ENCODE measurements at places on chromosomes 6 and 20.

DNA sequence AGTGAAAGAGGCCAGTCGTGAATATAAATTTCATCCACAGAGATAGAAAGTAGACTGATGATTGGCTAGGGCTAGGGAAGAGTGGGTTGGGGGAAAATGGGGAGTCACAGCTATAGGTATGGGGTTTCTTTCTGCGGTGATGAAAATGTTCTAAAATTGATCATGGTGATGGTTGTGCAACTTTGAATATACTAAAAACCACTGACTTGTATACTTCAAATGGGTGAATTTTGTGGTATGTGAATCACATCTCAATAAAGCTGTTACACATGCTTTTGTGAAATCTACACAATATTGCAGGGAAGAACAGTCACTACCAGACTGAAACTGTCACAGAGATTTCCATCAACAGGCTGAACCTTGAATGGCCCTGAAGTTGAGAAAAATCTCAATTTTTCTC lies 61.5 kb downstream of the LYRM4 start:
- DNase-seq = no peak

DNA sequence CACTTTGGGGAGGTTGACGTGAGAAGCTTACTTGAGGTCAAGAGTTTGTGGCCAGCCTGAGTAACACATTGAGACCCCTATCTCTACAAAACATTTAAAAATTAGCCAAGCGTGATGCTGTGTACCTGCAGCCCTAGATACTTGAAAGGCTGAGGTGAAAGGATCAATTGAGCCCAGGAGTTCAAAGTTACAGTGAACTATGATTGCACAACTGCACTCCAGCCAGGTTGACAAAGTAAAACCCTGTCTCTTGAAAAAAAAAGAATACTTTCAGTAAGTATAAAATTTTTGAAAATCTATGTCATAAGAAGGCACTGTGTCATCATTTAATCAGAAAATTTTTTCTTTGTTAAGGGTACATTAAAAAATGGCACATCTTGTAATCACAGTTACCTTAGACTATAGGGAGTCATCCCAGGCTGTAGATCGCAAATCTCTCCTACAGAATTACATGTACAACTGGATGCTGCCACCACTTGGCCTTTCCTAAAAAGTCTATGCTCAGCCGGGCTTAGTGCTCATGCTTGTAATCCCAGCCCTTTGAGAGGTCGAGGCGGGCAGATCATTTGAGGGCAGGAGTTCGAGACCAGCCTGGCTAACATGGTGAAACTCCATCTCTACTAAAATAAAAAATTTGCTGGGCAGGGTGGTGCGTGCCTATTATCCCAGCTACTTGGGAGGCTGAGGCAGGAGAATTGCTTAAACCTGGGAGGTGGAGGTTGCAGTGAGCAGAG lies 17.0 kb upstream of the MRS2 start:
- no peak for DNase-seq

- DNase-seq = no peak
Observed at GRCh38 chr20:10946124-10946880, 272.5 kb upstream of the JAG1 start.

- no peak for DNase-seq
Observed at GRCh38 chr6:160418370-160418769, 70.2 kb downstream of the SLC22A3 start.

DNA sequence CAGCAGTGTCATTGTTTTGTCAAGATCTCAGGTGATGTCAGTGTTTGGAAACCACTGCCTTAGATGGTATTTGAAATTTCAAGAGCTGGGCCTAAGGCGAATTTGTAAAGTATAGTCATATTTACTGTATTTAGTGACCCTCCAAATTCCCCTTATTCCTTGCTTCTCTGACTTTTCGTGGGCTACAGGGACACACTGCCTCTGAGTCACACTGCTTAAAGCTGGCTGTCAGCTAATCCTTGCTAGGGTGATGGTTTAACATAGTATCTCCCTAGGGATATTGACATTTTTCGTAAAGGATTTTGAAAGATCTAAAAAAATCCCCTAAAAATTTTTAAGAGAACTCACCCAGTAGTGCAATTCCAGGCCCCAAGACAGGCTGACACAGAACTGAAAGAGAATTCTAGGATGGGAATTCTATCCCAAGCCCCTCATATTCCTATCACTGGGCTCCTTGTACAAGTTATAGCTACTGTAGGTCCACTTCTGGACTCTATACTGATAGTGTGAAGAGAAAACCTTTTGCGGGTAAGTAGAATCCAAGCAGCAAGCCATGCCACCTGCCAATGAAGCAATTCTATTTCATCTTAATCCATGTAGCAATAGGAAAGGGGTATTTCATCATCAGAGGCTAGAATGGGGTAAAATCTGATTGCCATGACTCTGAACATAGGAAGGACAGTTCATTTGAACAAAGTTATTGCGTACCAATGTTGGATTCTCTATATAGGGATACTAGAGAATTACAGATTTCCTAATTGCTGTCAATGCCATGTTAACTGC lies 4.3 kb downstream of the BMP6 start:
- DNase-seq = no peak

- no peak for DNase-seq
Observed at GRCh38 chr6:158730541-158730907, 80.7 kb downstream of the SYTL3 start.

DNA sequence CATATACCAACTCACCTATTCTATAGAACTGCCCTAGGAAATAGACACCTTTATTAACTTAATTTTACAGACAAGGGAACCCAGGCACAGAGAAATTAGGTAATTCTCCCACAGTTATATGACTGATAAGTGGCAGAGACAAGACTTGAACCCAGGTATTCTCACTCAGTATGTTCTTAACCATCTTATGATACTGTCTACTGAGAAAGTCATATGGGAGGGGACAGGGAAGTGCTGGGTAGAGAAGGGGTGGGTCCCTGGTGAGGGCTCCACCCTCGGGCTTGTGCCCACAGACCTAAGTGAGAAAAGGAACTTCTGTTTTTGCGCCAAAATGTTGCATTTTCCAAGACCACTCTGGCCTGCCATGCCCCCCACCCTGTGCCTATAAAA lies 123.5 kb downstream of the RNF144B start:
- no peak for DNase-seq

- no peak for DNase-seq
Observed at GRCh38 chr6:164013480-164014208, 599.1 kb downstream of the QKI start.

GRCh38 chr6:89955364-89955763 lies 61.1 kb downstream of the GJA10 start:
- no peak for DNase-seq

- DNase-seq = no peak
Observed at GRCh38 chr6:78489874-78490273, 377.5 kb upstream of the IRAK1BP1 start.

GRCh38 chr6:112480553-112480952 lies 133.4 kb downstream of the RFPL4B start:
- no peak for DNase-seq

DNA sequence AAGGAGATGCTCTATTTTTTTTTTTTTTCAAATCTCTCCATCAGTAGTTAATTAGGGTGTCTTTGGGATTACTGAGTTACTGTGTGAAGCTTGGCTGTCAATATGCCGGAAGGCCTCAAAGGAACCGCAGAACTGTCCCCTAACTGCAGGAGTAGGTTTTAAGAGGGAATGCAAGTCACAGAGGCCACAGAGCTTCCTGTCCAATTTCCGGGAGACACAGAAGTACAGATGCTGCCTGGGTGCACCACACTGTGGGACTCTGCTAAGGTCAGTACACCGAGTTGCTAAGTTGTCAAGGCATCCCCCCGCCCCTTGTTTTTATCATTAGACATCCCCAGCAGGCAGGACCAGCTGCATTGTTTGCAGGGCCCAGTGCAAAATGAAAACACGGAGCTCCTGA lies 120.2 kb upstream of the RAB32 start:
- no peak for DNase-seq

DNA sequence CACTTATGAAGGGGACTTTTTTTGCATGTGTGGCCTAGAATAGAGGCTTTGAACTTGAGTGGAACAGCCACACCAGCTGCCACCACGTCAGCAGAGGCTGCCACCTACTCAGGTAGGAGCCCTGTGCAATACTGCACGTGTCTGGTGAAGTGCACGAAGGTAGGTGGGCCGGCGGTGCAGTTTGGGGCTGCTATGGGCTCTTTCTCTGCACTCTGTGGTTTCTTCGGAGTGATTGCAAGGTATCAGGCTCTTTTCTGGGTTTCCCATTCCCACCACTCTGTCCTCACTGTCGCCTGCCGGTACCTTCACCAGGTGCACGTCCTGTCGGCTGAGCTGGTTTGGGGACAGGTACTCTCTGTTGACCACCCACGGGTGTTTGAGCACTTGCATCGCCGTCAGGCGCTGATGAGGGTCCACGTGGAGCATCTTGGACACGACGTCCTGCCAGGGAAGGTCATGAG lies 30.8 kb upstream of the MPC1 start:
- DNase-seq = no peak

DNA sequence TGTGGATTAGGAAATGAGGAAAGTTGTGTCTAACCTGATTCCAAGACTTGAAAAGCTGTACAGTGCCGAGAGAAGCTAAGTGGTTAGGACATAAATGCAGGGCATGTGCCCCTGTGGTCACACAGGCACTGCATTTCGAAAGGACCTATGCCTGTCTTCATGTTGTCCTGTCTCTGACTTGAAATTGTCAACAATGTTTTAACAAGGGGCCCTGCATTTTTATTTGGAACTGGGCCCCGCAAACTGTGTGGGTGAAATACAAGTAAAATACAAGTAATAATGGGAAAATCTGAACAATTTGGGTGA lies 38.8 kb downstream of the MRS2 start:
- no peak for DNase-seq

- DNase-seq = peak; percentile 54
Observed at GRCh38 chr6:11094411-11094851, 797 bp downstream of the SMIM13 start.

DNA sequence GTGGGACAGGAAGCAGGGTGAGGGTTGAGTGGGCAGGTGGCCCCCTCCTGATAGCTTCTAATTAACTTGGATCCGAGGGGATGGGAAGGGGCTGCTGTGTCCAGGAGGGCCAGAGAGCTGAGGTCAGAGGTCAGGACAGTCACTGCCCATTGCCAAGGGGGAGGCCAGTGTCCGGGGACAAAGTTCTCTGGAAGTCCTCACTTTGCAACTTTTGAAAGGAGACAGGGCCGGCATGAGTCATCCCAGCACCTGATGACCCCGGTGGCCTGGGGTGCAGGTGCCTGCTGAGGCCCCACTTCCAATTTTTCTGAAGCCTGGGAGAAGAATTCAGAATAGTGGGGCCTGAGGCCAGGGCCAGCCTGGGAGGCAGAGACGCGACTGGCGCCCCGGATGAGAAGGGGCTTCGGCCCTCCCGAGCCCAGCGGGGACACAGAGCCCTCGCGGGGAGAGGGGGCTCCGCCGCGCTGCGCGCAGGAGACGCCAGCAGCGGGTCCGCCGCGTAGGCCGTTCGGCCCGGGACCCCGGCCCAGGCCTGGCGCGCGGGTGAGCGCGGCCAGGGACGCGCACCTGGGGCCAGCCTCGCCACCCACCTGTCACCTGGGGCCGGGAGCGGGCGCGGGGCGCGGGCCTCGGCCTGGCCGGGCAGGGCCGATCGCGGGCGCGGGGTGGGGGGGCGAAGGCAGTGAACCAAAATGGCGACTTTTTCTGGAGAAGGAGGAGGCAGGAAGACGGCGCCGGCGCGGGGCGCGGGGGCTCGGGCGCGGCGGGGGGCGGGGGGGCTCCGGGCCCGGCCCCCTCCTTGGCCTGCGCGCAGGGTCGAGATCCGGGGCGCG lies 586 bp downstream of the ZNF512B start:
- peak; percentile 25 for DNase-seq

DNA sequence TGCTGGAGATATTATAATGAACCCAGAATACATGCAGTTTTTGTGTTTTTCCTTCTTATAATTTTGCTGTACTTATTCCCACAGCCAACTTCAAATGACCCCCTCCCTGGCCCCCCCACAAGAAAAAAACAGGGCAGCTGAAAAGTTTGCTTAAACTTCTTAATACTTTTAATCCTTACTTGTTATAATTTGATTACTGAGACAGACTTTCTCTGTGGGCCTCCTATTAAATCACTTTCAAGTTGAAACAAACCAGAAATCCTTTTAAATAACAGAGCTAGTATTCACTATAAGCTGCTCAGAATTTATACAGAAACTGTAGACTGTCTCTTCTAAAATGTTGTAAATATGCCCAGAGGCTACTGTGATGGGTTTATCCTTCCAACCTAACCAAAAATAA lies 106.3 kb downstream of the CENPW start:
- DNase-seq = no peak

DNA sequence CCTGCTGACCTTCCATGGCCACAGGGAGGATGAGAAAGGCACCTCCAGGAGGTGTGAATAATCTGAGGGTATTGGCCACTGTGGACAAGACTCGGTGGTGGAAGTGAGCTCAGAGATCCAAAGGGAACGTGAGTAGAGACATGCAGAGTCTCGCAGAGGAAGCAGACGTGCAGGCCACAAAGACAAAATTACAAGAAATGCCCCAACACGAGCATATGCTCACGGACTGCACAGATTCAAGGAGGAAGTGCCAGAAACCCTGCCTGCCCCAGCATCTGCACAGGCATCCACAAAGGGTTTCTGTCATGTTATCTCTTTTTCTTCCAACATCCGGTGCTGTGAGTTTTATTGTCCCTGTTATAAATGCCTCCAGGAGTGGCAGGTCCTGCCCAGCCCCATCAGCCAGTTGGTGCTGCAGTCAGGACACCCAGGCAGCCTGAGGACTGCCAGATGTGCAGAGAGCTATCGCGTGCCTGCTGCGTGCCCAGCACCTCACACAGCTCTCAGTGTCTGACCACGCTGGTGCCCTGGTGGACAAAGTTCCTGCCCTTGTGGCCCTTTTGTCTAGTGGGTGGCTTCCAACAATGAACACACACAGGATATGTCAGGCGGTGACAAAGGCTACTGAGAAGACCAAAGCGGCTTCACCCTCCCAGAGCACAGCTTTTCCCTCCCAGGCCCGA lies 34.0 kb upstream of the FANCE start:
- peak; percentile 64 for DNase-seq

DNA sequence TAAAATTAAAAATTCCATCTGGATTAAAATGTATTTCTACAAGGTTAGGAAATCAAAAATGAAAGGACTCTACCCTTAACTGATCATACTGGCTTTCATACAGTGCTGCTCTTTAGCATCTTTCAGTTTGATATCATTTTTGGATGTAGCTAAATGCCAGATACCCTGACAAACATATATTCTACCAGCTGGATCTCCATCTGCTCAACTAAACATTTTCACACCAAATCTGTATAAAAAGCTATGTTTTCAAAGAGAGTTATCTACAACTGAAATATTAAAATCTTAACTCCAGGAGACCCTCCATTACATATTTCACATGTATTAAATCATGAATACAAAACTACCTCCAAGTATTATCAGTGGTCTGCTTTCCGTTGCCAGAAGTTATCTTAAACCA lies 95.7 kb downstream of the EPHA7 start:
- no peak for DNase-seq

GRCh38 chr6:68740828-68741500 lies 105.9 kb downstream of the ADGRB3 start:
- no peak for DNase-seq

GRCh38 chr6:135506270-135506997 lies 8.9 kb upstream of the AHI1 start:
- no peak for DNase-seq

- no peak for DNase-seq
Observed at GRCh38 chr6:47151232-47151898, 109.2 kb upstream of the ADGRF1 start.

All from BE2C (cell line).